ENCODE measurements at places on chromosomes 3 and 15. TPM values are rescaled to one million over a fixed set of nuclear protein-coding genes. Genes with fewer than 3 reads are reported as not detected.

DNA sequence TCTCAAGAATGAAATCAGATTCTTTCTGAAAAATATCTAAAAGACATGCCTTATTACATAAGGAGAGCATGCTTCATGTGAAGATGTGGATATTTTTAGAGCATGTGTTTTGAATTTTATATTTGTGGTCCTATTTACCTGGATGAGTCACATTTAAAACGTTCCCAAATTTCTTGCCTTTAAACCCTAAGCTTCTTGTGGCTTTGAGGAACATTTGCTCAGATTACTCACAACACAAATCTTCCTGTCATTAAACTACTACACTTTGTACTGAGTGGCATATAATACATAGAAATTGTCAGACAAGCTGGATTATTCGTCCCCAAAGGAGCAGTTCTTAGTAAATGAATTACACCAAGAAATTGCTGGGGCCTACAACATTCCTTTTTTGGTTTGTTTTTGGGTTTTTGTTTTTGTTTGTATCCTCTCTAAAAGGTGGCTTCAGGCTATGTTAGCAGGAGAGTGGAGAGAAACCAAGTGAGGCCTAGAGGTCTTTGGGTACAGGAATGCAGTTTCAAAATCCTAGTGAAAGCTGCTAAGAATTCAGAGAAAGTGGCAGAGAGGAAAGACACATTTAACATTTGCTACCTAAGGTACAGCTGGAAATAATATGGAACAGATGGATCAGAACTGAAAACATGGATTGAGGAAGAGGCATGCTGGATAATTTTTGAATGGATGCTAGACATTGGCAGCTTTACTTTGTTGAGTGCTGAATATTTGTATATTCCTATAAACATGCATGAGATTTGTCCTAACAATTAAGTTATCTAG is 128.1 kb downstream of the RPL22L1 start:
- no peaks in the 10 kb centered on the region for H3K36me3 ChIP-seq
- no peaks in the 10 kb centered on the region for H3K27me3 ChIP-seq
- no peak overlapping the region for H3K27ac ChIP-seq
- no peaks in the 10 kb centered on the region for H3K4me1 ChIP-seq

DNA sequence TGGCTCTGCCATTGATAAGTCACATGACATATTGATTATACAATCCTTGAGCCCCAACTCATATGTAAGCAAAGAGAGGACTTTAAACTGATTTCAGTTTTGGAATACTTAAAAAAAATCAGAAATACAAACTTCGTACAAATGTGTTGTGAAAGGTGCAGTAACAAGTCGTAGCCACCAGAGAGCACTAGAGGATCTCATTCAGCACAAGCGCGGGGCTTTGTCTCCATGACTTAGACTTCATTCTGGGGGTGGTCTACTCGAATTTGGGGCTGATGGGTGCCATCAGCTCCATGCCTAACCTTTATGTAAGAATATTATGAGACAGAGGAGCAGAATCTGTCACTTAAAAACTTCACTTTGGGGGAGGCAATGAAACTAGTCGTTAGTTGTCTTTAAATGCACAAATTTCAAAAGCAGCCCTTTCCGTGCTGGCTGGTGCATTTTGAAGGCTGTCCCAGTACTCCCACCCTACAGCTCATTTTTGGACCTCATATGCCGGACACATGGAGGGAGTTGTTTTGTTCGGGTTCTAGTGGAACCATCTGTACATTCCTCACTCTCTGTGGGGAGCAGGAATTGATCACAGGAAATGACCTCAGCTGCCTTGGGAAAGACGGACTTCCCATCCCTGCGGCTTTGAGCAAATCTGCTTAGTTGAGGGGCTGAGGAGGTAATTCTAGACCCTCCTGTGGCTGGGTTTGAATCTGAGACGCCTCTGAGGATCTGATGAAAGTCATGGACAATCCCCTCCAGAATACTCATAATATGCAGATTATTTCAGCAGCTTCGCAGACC is 27.5 kb upstream of the MASP1 start:
- no peak overlapping the region for H3K4me3 ChIP-seq
- no peaks in the 10 kb centered on the region for H3K36me3 ChIP-seq
- H3K4me1 ChIP-seq: peaks cover 7% of the 10 kb centered on the region
- peak; percentile 78 for DNase-seq
- H3K27ac ChIP-seq: no peak overlapping the region
- peaks cover 29% of the 10 kb centered on the region for H3K27me3 ChIP-seq

DNA sequence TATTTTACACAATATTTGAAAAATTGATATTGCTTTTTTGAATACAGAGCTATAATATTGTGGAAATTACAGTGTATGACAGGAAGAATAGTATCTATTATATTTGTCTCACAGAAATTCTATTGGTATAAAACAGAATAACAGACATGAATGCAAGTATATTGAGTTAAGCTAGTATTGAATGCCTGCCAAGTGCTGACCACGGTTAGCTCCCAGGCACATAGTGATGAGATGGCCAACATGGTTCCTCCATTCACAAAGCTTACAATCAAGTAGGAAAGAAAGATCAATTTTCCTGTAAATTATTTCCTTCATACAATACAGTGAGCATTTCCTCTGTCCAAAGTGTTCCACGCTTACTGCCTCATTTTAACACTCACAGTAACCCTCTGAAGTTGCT is 67.6 kb downstream of the TP63 start:
- no peaks in the 10 kb centered on the region for H3K36me3 ChIP-seq
- peaks cover 6% of the 10 kb centered on the region for H3K4me1 ChIP-seq
- H3K27ac ChIP-seq: no peak overlapping the region
- no peak for DNase-seq

DNA sequence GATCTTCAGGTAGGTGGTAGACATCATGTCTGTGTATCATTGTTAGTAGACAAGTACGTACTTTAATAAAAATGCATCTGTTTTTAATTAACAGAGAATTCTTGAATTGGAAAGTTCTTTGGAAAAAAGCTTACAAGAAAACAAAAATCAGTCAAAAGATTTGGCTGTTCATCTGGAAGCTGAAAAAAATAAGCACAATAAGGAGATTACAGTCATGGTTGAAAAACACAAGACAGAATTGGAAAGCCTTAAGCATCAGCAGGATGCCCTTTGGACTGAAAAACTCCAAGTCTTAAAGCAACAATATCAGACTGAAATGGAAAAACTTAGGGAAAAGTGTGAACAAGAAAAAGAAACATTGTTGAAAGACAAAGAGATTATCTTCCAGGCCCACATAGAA is 149.1 kb upstream of the LRRFIP2 start:
- no peak for DNase-seq
- peaks cover 85% of the 10 kb centered on the region for H3K36me3 ChIP-seq
- no peak overlapping the region for H3K27ac ChIP-seq
- no peak overlapping the region for H3K4me3 ChIP-seq
- H3K4me1 ChIP-seq: no peaks in the 10 kb centered on the region

Gene CD200
- total RNA-seq: 59.4 TPM

Gene OR5K2
- total RNA-seq: not detected

GRCh38 chr3:152097770-152098169 is 171.0 kb upstream of the MBNL1 start:
- DNase-seq: no peak
- H3K27ac ChIP-seq: no peak overlapping the region

GRCh38 chr3:10907262-10907661 is 85.3 kb upstream of the SLC6A1 start:
- no peaks in the 10 kb centered on the region for H3K27me3 ChIP-seq
- H3K27ac ChIP-seq: no peak overlapping the region
- H3K4me1 ChIP-seq: no peaks in the 10 kb centered on the region
- no peaks in the 10 kb centered on the region for H3K36me3 ChIP-seq
- no peak overlapping the region for H3K4me3 ChIP-seq

DNA sequence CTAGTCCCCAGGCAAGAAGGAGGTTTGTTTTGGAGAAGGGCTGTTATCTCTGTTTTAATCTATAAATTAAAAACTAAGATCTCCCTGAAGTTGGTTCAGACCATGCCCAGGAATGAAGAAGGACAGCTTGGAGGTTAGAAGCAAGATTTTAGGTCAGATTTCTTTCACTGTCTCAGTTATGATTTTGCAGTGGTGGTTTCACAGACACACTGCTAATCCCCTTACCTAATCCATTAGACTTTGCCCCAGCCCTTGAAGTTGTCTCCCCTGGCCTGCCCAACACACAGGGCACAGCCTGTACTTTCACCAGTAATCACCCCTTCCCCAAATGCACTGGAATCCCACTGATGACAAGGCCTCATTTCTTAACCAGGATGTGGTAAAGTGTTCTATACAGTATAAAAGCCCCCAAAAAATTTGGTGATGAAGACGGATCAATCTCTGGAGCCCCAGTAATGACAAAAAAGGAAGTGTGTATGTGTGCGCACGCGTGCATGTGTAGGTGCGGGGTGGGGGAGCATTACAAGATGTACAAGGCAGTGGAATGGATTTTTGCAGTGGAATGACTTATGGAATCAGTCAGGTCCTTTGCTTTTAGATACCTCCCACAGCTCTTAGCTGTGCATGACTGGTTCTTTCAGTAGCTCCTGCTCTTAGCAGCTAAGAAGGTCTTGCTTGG is 73.1 kb upstream of the TERB2 start:
- H3K4me3 ChIP-seq: no peak overlapping the region
- no peaks in the 10 kb centered on the region for H3K27me3 ChIP-seq
- H3K27ac ChIP-seq: no peak overlapping the region
- H3K36me3 ChIP-seq: no peaks in the 10 kb centered on the region
- no peaks in the 10 kb centered on the region for H3K4me1 ChIP-seq

DNA sequence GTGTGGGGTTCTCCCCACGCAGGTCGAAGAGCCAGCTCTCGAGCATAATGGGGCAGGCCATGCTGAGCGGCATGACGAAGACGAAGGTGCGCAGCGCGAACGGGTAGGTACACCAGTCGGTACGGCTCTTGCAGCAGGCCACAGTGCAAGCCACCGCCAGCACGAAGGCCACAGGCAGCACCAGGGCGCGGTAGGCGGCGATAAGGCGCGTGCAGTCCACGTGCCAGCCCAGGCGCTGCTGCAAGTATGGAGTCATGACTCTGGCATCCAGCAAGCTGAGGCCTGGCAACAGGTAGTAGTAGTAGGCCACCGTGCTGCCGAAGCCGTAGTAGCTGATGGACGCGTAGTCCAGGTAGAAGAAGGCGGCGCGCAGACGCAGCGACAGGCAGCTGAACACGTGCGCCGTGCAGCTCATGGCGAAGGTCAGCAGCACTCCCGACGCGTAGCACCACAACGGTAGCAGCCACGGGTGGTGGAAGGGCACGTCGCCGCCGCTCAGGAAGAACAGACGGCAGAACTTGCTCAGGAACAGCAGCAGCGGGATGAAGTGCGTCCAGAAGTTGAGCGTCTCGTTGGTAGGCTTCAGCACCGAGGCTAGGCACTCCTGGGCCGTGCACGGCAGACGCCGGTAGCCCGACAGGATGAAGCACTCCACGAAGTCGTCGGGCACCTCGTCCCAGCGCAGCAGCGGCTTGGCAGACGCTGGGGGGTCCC is 797 bp downstream of the PAQR9 start:
- H3K27ac ChIP-seq: no peak overlapping the region
- no peaks in the 10 kb centered on the region for H3K4me1 ChIP-seq
- no peaks in the 10 kb centered on the region for H3K36me3 ChIP-seq
- peak; percentile 83 for DNase-seq
- peak overlapping the region; percentile 21 for H3K4me3 ChIP-seq

GRCh38 chr15:90064911-90065681 is 37.2 kb downstream of the IDH2 start:
- H3K27ac ChIP-seq: no peak overlapping the region
- peaks cover 11% of the 10 kb centered on the region for H3K4me1 ChIP-seq
- DNase-seq: peak; percentile 66
- no peak overlapping the region for H3K4me3 ChIP-seq
- H3K36me3 ChIP-seq: peaks cover 9% of the 10 kb centered on the region

- no peaks in the 10 kb centered on the region for H3K4me1 ChIP-seq
- H3K4me3 ChIP-seq: no peak overlapping the region
- DNase-seq: no peak
- no peaks in the 10 kb centered on the region for H3K27me3 ChIP-seq
- H3K36me3 ChIP-seq: no peaks in the 10 kb centered on the region
These were observed 1031.6 kb upstream of the SEMA6D start for GRCh38 chr15:46685681-46686080.

DNA sequence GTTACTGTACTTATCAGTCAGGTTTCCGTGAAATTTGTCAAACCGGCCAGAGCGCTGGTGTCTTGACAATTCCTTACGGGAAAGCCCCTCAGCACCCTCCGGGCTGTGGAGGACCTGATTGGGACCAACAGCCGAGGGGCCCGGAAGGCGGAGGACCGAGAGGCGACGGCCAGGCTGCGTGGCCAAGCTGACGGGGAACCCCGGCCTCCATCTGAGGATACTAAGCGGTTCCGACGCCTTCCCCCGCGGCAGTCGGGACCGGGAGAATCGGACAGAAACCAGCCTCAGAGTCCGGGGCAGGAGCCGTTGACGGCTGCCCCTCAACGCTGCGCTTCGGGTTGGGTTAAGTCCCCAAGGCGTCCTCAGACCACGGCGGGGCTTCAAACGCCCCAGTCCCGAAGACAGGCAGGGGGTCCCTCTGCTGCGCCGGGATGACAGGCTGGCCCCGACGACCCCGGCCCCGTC is 499 bp downstream of the ALDH1A2 start:
- peaks cover 100% of the 10 kb centered on the region for H3K27me3 ChIP-seq
- H3K4me1 ChIP-seq: no peaks in the 10 kb centered on the region
- no peak overlapping the region for H3K27ac ChIP-seq
- no peaks in the 10 kb centered on the region for H3K36me3 ChIP-seq
- peak; percentile 67 for DNase-seq

GRCh38 chr15:82570721-82571508 is 30.7 kb upstream of the RPS17 start:
- H3K27me3 ChIP-seq: no peaks in the 10 kb centered on the region
- no peak overlapping the region for H3K4me3 ChIP-seq
- peaks cover 14% of the 10 kb centered on the region for H3K4me1 ChIP-seq
- H3K36me3 ChIP-seq: no peaks in the 10 kb centered on the region
- no peak overlapping the region for H3K27ac ChIP-seq

GRCh38 chr3:113193288-113193687 is 18.1 kb upstream of the BOC start:
- H3K4me3 ChIP-seq: no peak overlapping the region
- no peaks in the 10 kb centered on the region for H3K36me3 ChIP-seq
- no peak for DNase-seq
- H3K27me3 ChIP-seq: no peaks in the 10 kb centered on the region

Gene HES1
- 2.1 TPM for total RNA-seq

DNA sequence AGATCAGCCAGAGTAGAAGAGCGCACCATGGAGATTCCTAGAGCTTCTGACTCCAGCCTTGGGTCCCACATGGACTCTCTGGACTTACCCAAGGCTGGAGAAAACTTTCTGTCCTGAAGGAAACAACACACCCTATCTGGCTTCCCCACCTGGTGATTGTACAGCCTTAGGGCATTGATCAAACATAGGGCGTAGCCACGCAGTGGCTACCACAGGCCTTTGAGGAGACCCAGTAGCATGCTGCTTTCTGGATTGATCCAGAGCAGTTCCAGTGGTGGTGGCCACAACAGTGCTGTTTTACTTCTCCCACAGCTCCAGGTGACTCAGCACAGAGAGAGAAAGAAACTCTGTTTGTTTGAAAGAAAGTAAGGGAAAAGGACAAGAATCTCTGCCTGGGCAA is 23.5 kb downstream of the PYDC2 start:
- H3K4me1 ChIP-seq: no peaks in the 10 kb centered on the region
- H3K4me3 ChIP-seq: no peak overlapping the region
- DNase-seq: no peak
- no peaks in the 10 kb centered on the region for H3K36me3 ChIP-seq

Measured in endodermal cell (in vitro differentiated cells).